ENCODE measurements at places on chromosomes 12 and 14. TPM values are rescaled to one million over a fixed set of nuclear protein-coding genes. Genes with fewer than 3 reads are reported as not detected.

The CHGA gene
- not detected for total RNA-seq

DNA sequence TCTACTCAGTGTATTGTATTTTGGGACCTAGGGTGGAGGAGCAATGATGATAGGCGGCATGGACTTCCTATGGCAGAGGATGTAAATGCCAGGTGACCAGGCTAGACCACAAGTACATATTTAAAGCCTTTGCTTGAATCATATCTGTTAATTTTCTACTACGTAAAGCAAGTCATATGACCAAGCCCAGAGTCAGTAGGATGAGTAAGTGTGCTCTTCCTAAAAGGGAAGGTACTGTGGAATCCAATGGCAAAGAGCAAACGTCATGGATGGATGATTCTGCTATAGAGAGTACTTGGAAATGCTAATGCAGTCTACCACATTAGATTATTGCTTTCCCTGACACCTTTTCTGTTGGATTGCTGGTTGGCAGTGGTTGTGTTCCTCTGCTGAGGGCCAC lies 16.8 kb downstream of the GPATCH2L start:
- no peak overlapping the region for H3K4me3 ChIP-seq
- DNase-seq = no peak
- no peaks in the 10 kb centered on the region for H3K27me3 ChIP-seq
- H3K27ac ChIP-seq = no peak overlapping the region
- H3K36me3 ChIP-seq = peaks cover 15% of the 10 kb centered on the region

GRCh38 chr14:22808388-22809209 lies 6.6 kb downstream of the SLC7A7 start:
- H3K4me3 ChIP-seq = no peak overlapping the region
- DNase-seq = no peak

DNA sequence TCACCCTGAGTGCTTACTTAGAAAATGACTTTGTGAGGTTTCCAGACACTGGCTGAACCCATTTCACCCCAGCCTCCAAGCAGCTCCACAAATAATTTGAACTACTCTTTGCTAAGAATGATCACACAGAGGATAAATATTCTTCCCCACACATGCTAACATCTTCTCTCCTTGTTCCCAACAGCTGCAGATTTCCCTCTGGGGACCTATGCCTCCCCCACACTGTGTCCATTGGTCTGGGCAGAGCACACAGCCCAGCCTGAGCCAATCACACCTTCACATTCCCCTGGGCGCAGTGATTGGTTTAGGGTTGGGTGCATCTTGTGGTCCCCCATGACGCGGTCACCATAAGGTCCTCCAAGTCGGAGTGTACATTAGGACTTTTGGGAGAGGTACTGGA lies 6.9 kb downstream of the SDR9C7 start:
- no peak for DNase-seq
- H3K27me3 ChIP-seq = peaks cover 3% of the 10 kb centered on the region
- no peaks in the 10 kb centered on the region for H3K36me3 ChIP-seq

DNA sequence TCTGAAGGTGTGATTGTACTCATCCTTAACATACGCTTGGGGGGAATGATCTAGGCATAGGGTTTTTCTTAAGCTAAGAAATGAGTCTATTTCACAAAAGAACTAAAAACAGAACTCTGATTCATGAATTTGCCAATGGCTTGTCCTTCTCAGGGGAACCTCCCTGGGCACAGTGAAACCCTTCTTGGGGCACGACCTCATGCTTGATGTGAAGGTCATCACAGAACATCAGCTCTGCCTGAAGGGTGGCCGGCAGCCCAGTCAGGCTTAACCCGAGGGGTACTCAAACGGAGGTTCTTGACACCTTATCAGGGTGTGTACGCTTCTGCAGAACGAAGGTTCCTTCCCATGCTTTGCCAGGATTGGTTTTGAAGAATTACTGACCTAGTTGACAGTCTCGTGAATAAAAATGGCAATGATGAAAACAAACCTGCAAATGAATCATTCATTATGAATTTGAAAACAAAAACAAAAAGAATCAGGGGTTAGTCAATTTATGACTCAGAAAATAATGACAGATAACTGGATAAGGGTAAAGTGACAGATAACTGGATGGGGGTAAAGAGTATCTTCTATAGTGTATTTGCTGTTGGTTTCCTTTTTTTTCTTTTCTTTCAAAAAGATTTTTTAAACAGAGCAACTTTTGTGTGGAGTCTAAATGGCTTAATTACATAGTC lies 86.4 kb downstream of the GALNT8 start:
- H3K4me3 ChIP-seq = no peak overlapping the region
- peaks cover 2% of the 10 kb centered on the region for H3K27me3 ChIP-seq
- H3K27ac ChIP-seq = no peak overlapping the region
- H3K36me3 ChIP-seq = no peaks in the 10 kb centered on the region
- no peak for DNase-seq
